ENCODE measurements at places on chromosomes 11 and 22.
A peak's percentile ranks its signal among the peaks of the same experiment; 100 is the strongest.

DNA sequence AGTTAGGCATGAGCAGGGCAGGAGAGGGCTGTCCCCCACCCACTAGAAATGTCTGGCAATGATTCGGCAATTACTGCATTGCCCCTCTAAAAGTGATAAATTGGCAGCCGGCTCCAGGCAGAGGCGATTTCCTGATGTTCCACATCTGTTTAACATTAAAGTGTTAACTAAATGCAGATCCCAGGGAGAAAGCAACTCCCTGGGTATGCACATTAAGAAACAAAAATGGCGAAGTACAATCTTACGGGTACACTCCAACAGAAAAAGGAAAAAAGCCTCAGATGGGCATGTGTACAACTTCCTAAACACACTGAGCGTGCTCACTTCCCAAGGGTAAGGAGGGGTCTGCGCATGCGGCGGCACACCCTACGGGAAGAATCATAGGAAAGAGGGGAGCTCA, 314.4 kb downstream of the CASP12 start:
- DNase-seq: no peak

DNA sequence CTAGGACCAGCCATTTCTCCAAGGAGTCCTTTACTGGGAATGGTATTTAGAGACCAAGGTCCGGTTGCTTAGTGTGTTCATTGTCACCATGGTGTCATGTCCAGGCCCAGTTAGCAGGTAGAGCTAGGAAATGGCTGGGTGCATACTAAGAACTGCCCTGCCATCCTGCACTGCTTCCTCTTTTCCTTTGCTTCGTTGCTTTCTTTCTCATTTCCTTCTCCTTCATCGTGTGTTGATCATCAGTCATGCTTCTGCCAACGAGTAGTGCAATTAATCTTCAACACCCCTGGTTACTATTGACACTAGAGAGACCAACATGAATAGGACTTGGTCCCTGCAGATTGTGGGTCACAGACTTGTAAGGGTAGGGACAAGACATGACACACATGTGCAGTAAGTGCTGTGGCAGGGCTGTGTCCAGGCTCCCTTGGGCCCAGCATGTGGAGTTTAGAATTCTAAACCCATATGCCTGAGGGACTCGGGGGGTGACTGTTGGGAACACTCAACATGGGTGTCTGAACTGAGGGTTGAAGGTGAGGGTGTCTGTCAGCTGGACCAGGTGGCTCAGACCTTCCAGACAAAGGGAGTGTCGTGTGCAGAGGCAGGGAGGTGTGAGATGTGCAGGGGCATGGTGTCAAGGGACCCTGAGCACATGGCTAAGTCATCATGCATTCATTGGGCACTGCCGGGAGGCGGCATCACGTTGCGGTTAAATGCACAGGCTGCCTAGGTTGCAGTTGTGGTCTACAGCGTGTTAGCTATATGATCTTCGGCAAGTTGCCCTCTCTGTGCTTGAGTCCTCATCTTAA, 42.6 kb downstream of the ST14 start:
- DNase-seq: no peak

- no peak for DNase-seq
Observed at GRCh38 chr11:22802861-22803260, 26.7 kb downstream of the SVIP start.

GRCh38 chr11:24560324-24560723, 63.5 kb downstream of the LUZP2 start:
- no peak for DNase-seq

GRCh38 chr11:14189874-14190273, 169.1 kb downstream of the RRAS2 start:
- no peak for DNase-seq

DNA sequence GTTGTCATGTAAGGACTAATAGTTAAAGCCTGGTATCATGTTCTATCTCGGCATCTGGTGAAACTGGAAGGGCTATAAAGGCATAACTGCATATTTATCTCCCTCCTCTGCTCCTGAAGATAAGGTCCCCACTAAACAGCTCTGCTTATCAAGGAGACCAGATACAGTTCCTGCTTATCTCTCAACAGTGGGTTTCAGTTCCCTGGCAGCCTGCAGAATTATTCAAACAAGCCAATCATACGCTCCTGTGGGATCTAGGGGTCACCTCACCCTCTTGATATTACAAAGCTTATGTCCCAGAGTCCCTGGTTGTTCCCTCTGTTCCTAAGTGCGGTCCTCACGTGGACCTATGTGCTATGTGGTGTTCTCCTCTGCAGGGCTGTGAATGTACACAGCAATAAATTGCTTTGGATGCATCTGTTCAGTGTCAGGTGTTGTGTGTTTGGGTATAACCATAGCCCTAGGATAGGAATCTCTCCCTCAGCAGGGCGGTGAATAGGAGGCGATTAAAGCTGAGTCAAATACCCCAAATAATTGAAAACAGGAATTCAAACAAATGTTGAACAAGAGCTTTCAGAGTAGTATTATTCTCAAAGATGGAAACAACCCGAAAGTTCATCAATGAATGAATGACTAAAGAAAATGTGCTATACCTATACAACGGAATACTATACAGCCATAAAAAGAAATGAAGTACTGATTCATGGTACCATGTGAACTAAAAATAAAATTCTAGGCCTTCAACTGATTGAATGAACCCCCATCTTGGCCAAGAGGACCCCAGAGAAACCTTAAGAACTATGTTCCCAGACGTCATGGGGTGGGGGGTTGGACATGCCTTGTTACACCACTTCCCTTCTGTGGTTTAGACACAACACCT, 3.1 kb upstream of the OOSP4A start:
- DNase-seq: no peak

DNA sequence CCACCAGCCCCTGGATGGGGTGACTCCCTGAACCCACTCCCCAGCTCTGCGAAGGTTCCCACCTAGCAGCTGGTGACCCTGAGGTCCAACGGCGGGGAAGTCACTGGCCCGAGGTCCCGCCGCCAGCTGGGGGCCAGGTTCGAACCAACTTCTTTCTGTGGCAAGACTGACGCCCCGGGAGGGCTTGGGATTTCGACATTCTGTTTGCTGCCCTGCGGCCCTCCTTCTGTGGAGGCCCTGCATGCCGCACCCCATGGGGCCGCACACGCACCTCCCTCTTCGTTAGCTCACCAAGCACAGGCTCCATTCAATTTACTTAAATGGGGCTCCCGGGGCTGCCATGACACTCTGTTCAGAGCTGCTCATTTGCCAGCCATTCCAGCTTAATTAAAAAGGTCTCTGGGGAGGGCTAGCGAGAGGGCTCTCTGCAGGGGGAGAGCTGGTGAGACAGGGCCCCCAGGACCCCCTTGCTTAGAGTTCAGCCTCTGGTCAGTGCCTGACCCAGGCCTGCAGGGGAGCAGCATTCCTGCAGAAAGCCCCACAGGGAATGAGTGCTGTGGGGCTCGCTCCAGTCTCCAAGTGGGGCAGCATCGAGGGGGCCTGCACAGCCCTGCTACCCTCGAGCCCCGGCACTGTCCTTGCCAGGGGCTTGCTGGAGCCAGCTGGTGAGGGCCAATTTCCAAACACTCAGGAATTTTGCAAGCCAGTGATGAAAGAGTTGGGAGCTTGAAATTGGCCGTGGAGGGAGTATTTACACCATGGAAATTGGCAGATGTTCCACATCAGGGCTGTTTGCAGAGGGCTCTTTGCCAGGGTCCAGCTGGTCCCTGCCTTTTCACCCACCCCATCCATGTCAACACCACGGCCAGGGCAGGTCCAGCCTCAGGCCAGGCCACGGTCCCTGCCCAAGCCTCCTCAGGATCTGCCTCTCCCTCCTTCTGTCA, 80.8 kb downstream of the CACNA1I start:
- no peak for DNase-seq

DNA sequence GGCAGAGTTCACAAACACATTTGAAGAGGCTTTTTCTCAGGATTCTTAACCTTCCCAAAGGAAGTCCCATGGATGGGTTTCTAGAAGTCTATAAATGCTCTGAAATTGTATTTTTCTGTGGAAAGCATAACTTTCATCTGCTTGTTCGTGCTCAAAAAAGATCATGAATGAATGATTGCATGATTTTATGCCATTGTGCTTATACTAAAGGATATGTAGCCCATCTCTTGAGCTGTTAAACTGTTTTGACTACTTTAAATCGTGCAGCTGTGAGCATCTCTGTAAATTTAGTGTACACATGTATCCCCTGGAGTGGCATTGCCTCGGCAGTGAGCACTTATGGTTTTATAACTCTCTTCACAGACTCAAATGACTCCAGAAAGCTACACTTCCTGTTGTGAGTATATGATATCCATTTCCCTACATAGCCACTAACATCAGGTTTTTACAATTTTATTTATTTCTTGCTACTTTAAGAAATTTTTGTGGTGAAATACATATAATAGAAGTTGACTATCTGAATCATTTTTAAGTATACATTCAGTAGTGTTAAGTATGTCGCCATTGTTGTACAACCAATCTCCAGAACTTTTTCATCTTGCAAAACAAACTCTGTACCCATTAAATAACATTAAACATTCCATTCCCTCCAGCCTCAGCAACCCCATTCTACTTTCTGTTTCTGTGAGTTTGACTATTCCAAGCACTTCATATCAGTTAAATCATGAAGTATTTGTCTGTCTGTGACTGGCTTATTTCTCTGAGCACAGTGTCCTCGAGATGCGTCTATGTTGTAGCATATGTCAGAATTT, 8.0 kb downstream of the NEAT1 start:
- DNase-seq: no peak

DNA sequence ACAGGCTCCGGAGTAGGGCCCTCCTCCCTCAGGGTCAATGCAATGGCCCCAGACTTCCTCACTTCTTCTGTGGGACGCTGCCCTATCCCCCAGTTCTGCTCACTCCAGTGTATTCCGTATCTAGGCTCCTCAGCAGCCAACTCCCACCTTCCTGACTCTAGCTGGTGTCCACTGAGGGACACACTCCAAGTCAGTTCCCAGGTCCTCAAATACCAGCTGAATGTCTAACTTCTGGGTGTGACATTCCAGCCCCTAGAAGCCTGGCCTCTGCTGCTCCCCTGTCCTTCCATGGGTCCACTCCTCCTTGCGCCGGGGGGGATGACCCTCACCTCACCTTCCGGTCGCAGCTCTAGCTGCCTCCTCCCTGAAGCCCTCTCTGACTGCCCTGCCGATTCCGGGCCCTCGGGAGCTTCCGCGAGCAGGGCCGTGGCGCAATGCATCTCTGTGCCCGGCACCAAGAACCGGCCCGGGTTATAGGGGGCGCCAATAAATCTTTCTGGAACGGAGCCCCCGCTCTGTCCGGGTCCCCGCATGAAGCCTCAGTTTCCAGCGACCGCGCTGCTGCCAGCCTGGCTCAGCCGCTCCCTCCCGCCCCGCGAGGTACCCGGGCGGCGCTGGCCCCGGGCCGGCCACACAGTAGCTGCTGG, 15.4 kb downstream of the BAD start:
- peak; percentile 31 for DNase-seq

DNA sequence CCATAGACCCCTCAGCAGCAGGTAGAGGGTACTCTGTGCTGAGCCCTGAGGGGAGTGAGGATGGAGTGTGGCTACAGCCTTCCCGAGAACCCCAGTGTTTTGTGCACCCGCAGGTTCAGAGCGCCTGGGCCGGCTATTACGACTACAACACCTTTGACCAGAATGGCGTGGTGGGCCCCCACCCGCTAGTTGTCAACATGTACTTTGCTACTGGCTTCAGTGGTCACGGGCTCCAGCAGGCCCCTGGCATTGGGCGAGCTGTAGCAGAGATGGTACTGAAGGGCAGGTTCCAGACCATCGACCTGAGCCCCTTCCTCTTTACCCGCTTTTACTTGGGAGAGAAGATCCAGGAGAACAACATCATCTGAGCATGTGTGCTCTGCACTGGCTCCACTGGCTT, 5.6 kb upstream of the TIRAP start:
- no peak for DNase-seq

DNA sequence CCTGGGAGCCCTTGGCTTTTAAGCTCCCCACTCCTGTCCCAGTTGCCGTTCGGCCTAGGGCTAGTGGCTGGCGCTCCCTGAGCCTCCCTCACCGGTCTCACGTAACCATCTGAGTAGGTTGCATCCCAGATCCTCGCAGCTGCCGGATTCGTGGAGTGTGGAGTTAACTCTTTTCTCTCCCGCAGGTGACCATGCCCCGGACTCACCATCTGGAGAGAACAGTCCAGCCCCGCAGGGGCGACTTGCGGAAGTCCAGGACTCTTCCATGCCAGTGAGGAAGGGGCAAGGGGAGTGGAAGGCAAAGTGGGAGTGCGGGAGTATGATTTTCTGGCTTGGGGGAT, 902 bp downstream of the MUS81 start:
- DNase-seq: no peak

DNA sequence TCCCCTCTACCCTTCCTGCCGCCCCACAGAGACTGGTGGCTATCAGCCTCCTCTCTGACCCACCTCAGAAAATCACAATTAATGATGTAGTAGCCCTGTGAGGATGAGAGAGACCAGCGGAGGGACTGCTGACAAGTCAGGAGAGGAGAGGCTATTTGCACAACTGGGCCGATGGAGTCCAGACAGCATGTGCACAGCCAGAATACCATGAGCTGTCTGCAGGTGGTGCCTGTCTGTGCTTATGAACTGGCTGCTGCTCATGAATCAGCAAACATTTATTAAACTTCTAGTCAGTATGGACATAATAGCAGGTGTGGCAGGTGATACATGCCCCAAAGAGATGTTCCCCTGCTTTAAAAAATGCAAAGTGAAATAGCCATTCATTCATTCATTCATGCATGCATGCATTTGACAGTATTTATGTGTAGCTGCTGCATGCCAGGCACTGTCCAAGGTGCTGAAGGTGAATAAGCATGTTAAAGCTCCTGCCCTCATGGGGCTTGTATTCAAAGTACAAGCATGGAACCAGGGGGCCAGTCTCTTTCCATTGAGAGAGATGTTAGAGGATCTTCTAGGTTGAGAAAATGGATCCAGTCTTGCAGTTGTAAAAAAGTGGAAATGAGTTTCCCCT, 141.3 kb downstream of the GRIK4 start:
- DNase-seq: no peak

DNA sequence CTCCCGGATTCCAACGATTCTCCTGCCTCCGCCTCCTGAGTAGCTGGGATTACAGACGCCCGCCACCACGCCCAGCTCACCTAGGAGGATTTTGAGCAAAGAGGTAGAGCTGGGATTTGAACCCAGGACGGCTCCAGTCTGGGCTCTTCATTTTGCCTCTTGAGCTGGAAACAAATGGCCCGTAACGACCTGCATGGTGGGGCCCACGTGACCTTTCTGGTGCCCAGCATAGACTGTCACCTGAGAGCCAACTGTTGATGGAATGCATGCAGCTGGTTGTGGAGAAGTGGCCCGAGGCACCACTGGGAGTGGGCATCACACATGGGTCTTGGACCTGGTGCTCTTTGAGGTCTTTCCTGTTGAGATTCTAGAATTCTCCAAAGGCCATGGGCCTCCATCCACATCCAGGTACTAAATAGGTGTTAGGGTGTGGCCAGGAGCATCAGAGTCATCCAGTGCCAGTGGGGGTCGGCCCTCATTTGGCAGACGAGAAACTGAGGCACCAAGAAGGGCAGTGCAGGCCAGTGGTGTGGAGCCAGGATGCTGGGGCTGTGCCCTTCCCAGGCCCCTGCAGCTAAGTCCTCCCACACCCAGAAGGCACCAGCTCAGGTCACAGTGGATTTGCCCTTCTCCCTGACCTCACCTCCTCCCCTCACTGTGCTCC, 3.9 kb downstream of the ATF4 start:
- DNase-seq: no peak

- no peak for DNase-seq
Observed at GRCh38 chr11:126878913-126879482, 121.6 kb downstream of the KIRREL3 start.

All from CD4-positive, alpha-beta T cell treated with Interleukin-15 for 4 hours (primary cell).